Stimulated activated CD8-positive, alpha-beta memory T cell treated with anti-CD3 and anti-CD28 coated beads, Interleukin-7, amount 100 ng/mL, for 4 hours (primary cell): ENCODE measurements at places on chromosomes 2 and 18.
A peak's percentile ranks its signal among the peaks of the same experiment; 100 is the strongest.

- DNase-seq = no peak
Observed at GRCh38 chr2:111121828-111122630, 1.3 kb downstream of the BCL2L11 start.

DNA sequence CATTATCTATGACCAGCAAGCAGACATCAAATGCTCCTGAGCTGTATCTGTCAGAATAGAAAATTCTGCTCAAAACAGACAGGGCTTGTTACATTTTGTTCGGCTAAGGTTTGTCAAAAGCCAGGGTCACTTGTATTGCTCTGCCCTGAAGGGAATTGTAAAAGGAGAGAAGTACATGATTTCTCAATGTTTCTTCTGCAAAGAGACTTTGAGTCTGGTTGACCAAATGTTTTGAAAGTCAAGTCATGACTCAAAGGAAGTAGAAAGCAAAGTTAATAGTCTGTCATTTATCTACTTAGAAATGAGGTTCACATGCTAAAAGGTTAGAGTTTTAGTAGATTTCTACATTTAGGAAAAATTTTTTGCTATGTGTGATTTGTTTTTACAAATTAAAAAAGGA lies 1624.1 kb upstream of the ZEB2 start:
- DNase-seq = no peak

- no peak for DNase-seq
Observed at GRCh38 chr18:9902832-9903231, 11.0 kb upstream of the VAPA start.

- DNase-seq = no peak
Observed at GRCh38 chr18:67265464-67266245, 250.9 kb downstream of the DSEL start.

GRCh38 chr2:202135091-202135874 lies 62.2 kb downstream of the KIAA2012 start:
- DNase-seq = no peak

DNA sequence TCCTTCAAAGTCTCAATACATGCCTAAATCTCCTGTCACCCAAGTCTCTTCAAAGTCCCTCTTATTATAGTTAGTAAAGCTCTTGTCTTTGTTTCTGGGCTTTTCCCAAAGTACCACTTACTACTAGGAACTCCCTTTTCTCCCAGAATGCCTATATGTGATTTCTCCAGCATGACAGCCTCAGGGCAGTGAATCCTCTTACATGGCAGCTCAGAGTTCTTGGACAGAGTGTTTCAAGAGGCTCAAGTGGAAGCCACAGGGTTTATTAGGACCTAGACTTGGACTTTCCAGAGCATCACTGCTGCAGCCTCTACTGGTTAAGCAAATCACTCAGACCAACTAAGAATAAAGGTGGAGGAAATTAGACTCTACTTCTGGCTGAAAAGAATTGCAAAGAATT lies 98.9 kb downstream of the CSRNP3 start:
- DNase-seq = no peak

- DNase-seq = no peak
Observed at GRCh38 chr2:188326669-188327301, 35.1 kb downstream of the GULP1 start.

- no peak for DNase-seq
Observed at GRCh38 chr2:51697095-51697494, 665.2 kb upstream of the NRXN1 start.

- no peak for DNase-seq
Observed at GRCh38 chr18:13216092-13216582, 2.4 kb upstream of the LDLRAD4 start.

GRCh38 chr18:33469699-33470098 lies 29.2 kb upstream of the CCDC178 start:
- DNase-seq = no peak

- no peak for DNase-seq
Observed at GRCh38 chr2:88170472-88170892, 336 bp downstream of the THNSL2 start.

- no peak for DNase-seq
Observed at GRCh38 chr2:237931205-237931721, 35.6 kb upstream of the UBE2F start.

GRCh38 chr2:204046145-204046544 lies 109.6 kb downstream of the ICOS start:
- DNase-seq = no peak

- DNase-seq = no peak
Observed at GRCh38 chr2:202408546-202409140, 32.5 kb downstream of the BMPR2 start.

- DNase-seq = no peak
Observed at GRCh38 chr2:104794441-104794840, 59.5 kb upstream of the POU3F3 start.

DNA sequence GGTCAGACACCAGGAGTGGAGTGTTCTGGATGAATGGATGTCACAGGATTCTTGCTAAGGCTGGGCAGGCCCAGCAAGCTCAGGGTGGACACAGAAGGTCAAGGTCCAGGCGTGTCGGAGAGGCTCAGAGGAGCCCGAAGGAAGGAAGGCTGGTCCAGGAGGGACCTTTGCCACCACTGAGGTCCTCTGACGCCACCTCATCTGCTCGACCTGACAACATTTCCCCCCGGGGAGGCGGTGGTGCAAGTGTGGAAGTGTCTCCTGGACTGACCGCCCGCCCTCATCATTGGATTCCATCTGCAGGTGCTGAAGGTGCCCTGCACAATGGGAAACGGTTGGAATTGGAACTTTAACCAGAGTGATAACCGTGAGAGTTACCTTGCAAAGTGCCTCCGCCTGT lies 124.6 kb downstream of the RTP5 start:
- no peak for DNase-seq

- no peak for DNase-seq
Observed at GRCh38 chr2:65835975-65836549, 403.7 kb upstream of the SPRED2 start.

GRCh38 chr2:216752855-216753505 lies 57.6 kb upstream of the IGFBP5 start:
- DNase-seq = no peak

- peak; percentile 80 for DNase-seq
Observed at GRCh38 chr2:231786177-231786916, at the start of gene COPS7B. Gene COPS7B, plus strand, starts transcription at chr2:231786445. Its CDS starts 2,126 bp downstream, at chr2:231788571.

DNA sequence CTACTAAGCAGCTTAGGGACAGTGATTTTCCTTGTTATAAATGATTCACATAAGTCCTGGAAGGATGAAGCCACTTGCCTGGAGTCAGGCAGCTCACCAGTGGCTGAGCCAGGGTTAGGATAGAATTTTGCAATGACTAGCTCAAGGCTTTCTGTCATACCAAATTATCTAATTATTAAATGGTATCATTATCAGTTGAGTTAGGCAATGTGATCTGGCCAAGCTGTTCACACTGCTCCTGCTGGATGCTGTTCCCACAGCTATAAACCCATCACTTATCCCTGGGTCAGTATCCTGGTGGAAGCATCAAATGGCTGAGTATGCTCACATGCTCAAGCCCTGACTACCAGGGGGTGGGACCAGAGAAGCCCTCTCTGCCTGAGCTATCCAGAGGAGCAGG lies 235.2 kb downstream of the MTX2 start:
- DNase-seq = no peak

DNA sequence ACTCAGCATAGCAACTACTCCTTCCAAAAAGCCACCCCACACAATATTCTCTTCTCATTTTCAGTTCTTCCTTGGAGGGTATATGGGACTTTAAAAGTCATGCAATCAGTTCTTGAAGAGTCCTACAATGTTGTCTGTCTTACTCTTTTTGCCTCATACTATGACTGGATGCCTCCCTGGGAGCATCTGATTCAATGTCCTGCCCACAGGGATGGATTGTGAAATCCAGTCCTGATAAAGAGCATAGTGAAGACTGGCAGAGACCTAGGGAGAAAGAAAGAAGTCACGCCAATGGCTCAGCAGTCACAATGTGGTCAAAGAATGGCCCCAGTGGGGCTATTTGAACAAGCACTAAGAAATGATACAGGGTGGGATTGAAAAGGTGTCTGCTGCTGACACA lies 155.1 kb upstream of the SERPINE2 start:
- no peak for DNase-seq

GRCh38 chr2:217108086-217108485 lies 248.2 kb upstream of the TNP1 start:
- no peak for DNase-seq

GRCh38 chr2:36831185-36831584 lies 134.7 kb downstream of the VIT start:
- no peak for DNase-seq

- no peak for DNase-seq
Observed at GRCh38 chr2:19799881-19800780, 101.7 kb downstream of the TTC32 start.

DNA sequence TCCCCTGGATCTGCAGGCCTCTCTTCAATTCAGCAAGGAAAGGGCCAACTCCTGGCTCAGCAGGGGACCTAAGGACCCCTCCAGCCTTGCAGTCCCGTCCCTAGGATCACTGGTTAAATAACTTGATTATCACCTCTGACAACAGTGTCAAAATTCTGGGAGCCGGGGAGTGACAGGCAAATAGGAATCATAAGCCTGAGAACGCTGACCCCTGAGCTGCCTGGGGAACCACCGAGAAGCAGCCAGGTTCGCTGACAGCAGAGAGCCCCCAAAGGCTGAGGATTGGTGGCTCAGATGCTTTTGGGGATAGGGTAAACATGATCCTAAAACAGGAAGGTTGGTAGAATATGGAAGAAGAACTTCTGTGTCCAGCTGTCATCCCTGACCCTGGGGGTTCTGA lies 17.5 kb upstream of the TNS1 start:
- no peak for DNase-seq

GRCh38 chr2:219104107-219105035 lies 43.6 kb upstream of the IHH start:
- DNase-seq = no peak

DNA sequence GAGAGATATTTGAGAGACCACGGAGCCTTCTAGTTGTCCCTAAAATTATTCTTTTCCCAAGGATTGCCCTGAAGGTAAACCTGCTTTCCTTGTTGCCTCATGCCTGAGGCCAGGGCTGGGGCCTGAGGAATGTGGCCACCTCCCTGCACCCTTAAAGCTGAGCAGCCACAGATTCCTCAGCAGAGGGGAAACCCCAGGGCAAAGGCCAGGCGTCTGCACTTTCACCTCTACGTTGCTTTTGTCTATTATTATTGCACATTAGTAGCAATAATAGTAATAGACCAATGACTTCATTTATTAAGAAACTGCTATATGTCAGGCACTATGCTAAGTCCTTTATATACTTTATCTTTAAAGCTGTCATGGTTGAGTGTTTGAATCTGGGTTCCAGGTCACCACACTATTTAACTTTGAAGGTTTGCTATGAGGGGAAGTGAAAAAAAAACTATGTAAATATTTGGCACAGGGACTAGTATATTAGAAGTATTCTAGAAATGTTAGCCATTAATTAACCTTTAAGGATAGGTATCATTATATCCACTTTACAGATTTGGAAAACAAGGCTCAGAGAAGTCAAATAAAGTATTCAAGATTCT lies 104.2 kb downstream of the LRRC30 start:
- DNase-seq = no peak

- DNase-seq = no peak
Observed at GRCh38 chr2:148658807-148659722, 14.5 kb downstream of the EPC2 start.

- DNase-seq = no peak
Observed at GRCh38 chr2:47484396-47484795, 81.4 kb downstream of the MSH2 start.

GRCh38 chr2:159793326-159793725 lies 4.7 kb downstream of the CD302 start:
- no peak for DNase-seq

- DNase-seq = no peak
Observed at GRCh38 chr2:145076085-145076484, 556.2 kb upstream of the ZEB2 start.
